ENCODE measurements at places on chromosomes 1 and 21. TPM values are rescaled to one million over a fixed set of nuclear protein-coding genes. Genes with fewer than 3 reads are reported as not detected.

DNA sequence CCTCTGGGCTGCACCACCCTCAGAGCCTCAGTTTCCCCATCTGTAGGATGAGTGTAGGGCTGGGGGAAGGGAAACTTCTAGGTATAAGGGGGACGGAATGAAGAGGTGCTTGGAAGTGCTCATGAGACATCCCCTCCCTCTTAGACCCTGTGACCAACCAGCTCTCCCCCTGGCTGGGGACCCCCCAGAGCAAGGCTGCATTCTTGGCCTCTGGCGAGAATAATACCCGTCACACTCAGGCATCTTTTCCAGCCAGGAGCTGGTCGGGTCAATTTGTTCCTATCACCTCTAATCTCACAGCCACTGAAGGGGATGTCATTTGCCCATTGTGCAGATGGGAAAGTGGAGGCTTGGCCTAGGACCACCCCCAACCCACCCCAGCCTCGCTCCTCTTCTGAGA, 443.0 kb downstream of the PTPRU start:
- DNase-seq = no peak

DNA sequence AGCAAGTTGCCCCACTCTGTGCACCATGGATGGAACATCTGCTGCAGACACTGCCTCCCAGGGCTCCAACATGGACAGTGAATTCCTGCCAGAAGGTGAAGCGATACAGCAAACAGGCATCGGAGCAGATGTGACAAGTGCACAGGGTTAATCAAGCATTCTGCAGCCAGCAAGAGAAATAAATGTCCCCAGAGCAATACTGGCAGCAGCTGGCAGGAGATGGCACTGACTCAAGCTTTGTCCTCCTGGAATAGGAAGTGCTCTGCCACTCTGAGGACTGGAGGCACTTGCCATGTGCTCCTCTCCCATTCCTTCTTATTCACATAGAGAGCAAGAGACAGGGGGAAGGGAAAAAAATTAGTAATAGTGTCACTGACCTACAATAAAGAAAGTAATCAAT, 402.7 kb upstream of the DAB1 start:
- no peak for DNase-seq

GRCh38 chr1:229342656-229343569, at the start of gene CCSAP:
TSS of gene CCSAP (minus strand) at chr1:229343047. CDS start at chr1:229342465, 582 bp downstream.
- no peak for DNase-seq

DNA sequence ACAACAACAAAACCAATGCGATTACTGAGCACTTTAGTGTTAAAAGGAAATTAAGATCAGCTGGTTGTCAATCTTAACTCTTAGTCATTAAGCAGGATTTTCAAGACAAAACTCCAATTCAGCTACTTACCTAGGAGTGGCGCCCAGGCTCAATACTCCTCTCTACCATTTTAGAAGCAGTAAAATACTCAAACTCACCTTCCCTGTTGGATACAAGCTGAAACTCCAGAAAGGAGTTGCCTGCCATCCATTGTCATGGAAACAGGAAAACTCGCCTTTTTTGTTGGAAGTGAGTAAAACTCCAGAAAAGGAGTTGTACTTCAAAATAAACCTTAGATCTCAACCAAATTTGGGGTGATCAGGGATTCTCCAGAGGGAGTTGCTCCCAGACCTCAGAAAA, 127.0 kb upstream of the F3 start:
- no peak for DNase-seq

CFAP74 gene
- not detected for polyA plus RNA-seq

INKA2 gene
- not detected for polyA plus RNA-seq

All from naive thymus-derived CD8-positive, alpha-beta T cell (primary cell).